AG04449 (cell line): ENCODE measurements at places on chromosomes 12 and 14.

GRCh38 chr12:118344829-118345228, 27.9 kb downstream of the TAOK3 start:
- DNase-seq: no peak

GRCh38 chr14:62123961-62124360, 361.7 kb downstream of the SNAPC1 start:
- DNase-seq: no peak

- no peak for DNase-seq
Observed at GRCh38 chr14:38329246-38329645, 73.4 kb upstream of the CLEC14A start.

DNA sequence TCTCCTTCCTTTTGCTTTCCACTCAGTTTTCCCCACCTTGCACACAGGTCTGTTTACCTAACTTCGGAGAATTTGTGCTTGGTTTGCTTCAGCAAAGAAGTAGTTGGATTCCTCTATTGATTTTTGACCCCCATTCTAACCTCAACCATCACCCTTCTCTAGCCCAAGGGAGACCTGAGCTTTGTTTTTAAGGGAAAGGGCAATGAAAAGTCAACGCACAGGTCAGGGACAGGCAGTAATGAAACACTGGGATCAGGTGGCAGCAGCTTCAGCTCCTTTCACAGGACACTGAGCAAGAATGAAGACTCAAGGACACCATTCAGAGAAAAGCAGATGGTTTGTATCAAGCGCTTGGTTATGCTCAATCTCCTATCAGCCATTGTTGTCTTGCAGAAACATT, 46.9 kb upstream of the KRR1 start:
- no peak for DNase-seq

DNA sequence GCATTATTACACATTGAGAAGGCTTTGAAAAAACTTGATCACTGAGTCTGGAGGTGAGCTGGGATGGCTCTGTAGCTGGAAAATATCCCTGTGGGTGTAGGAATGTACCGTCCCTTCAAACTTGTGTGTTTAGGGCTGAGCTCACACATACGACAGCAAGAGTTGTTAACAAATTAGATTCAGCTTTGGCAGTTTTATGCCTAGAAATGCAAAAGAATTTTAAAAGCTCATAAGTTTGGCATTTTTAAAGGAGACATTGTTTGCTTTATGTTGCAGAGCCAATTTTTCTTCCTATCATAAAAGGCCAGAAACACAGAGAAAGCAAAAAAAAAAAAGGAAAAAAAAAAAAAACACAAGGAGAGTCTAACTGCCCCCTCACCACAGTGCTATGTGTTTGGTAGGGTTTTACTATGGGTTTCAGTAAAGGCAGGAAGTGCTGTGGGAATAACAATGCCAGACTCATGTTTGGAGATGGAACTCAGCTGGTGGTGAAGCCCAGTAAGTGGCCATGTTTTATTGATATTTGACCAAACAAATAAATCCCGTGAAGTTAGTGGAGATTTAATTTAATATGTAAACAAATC, 78.4 kb downstream of the DAD1 start:
- DNase-seq: peak; percentile 79

GRCh38 chr14:104865631-104866441, 768 bp downstream of the CEP170B start:
- DNase-seq: peak; percentile 3

- DNase-seq: peak; percentile 5
Observed at GRCh38 chr12:5310151-5310550, 121.8 kb upstream of the NTF3 start.

DNA sequence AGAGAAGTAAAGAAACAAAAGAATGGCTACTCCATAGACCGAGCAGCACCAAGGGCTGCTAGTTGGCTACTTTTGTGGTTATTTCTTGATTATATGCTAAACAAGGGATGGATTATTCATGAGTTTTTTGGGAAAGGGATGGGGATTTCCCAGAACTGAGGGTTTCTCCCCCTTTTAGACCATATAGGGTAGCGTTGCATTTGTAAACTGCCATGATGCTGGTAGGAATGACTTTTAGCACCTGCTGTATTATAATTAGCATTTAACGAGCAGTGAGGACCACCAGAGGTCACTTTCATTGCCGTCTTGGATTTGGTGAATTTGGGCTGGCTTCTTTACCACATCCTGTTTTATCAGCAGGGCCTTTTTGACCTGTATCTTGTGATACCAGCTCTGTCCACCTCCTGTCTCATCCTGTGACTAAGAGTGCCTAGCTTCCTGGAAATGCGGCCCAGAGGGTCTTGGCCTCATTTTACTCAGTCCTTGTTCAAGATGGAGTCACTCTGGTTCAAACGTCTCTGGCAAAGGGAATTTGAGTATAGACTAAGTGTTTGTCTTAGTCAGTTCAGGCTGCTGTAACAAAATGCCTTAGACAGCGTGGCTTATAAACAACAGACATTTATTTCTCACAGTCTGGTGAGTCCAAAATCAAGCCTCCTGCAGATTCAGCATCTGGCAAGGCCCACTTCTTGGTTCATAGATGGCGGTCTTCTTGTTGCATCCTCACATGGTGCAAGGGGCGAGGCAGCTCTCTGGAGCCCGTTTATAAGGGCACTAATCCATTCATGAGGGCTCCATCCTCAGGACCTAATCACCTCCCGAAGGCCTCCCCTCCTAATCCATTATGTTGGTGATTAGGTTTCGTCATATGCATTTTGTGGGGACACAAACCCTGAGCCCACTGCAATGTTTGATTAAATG, 348.3 kb upstream of the SFSWAP start:
- DNase-seq: no peak

GRCh38 chr12:10251669-10252068, 39.0 kb downstream of the GABARAPL1 start:
- DNase-seq: no peak

DNA sequence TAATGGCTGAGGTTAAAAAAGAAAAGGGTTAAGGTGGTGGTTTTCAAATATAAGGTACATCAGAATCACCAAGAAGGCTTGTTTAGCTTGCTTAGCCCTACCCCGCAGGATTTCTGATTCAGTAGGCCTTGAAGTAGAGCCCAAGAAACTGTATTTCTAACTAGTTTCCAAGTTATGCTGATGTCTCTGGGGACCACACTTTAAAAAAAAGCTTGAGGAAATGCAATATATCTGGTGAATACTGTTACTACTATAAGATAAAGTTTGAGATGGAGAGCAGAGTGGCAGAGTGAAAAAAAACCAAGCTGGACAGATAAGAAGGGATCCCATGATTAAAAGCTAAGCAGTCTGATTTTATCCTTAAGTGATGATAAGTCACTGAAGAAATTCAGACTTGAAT, 18.3 kb upstream of the GXYLT1 start:
- no peak for DNase-seq

GRCh38 chr14:100979780-100980179, 76.3 kb upstream of the RTL1 start:
- peak; percentile 59 for DNase-seq

DNA sequence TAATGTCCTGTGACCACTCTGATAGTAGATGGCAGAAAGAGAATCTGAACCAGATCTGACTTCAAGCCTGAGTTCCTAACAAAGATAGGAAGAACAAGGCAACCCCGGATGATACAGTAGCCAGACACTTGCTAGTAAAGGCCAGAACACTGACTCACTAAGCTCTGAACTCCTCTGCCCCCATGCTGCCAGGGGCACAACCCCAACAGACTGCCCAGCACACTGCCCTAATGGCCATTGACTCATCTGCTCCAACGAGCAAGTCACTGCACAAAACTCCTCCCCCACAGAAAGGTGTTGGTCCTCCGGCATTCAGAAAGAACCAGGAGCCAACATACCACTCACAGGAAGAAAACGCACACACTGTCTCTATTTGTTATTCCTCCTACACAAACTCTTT, 179.6 kb upstream of the NUDT4 start:
- no peak for DNase-seq

DNA sequence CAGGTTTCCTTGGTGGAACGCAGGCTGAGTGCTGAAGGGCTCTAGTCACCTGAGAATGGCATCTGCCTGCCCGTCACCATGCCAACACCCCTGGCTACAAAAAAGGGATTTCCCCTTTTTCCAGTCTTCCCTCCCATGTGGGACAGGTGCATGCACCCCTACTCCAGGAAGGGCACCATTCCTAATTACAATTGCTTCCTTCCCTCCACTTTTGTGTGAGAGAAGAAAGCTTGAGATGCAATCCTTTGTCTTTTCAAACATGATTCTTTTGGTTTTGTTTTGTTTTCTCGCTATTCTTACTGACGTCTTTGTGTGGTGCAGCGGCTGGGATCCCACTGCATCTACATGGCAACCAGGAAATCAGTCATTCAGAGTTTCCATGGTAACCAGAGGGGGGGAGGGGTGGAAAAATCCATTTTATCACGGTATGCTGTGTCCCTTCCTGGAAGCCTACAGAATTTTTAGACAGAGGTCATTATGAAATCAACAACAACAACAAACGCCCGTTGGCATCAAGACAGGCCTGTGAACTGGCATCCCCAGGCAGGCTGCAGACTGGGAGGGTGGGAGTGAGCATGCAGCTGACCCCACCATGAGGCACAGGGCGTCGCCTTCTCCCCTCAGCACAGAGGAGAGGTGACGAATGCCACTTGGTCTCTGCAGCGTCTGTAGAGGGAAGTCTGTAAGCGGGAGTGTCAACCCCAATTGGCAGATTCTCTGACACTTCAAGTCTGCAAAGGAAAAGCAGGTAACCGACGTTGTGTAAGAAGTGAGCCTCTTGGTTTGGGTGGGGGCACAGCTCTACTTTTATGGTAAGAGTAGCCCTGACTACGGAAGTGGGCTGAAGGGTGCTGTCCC, 13.6 kb upstream of the GNG2 start:
- DNase-seq: no peak

GRCh38 chr14:99136401-99136800, 135.6 kb downstream of the BCL11B start:
- no peak for DNase-seq

GRCh38 chr12:130818272-130818634, 20.8 kb downstream of the STX2 start:
- no peak for DNase-seq

DNA sequence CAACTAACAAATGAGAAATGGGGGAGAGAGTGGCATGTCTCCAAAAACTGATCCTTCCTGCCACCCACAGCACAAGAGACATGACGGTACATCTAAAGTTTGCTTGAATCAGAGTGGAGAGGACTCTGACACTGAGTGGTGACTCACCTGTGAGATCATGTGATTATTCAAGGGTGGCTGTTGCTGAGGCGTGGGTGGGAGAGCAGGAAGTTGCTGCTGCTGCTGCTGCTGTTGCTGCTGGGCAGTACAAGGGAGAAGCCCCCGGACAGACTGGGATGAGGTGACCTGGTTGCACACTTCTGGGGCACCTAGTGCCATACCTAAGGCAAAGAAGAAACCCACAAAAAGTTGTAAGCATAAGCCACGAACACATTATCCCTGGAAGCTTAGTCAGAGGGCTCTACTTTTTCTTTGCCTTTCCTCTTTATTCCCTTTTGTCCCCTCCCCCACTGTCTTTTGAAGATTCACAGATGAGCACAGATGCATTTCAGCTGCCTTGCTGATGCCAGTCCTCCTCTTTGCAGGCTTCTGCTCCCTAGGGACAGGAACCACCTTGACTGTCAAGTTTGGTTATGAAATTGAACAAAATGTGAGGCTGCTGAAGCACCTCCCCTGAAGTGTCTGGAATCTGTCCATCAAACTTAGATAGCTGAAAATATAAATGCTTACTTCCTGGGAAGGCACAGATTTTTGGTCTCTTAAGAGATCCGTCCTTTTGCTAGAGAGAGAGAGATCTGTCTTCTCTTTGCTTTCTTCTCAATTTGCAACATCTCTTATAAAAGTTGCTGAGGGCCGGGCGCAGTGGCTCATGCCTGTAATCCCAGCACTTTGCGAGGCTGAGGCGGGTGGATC, 29.4 kb upstream of the STAC3 start:
- DNase-seq: peak; percentile 79

- DNase-seq: no peak
Observed at GRCh38 chr14:24817212-24818057, 183.4 kb upstream of the GZMB start.

DNA sequence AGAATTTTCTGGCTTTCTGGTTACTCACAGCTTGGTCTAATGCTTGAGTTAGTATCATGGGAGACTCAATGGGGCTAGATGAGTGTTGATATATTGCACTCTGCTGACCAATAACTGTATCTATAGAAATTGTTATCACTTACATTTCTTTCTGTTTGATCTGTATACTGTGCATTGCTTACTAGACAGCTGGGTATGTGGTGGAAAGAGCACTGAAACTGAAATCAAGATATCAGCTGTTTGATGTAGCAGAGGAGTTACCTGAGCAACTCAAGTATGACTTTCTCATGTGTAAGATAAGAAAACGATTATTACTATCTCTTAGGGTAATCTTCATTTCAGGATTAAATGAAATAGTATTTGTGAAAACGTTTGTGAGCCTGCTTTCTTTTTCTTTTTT, 183.0 kb downstream of the SLC15A5 start:
- no peak for DNase-seq

- no peak for DNase-seq
Observed at GRCh38 chr12:64800640-64801039, 23.8 kb upstream of the TBC1D30 start.

DNA sequence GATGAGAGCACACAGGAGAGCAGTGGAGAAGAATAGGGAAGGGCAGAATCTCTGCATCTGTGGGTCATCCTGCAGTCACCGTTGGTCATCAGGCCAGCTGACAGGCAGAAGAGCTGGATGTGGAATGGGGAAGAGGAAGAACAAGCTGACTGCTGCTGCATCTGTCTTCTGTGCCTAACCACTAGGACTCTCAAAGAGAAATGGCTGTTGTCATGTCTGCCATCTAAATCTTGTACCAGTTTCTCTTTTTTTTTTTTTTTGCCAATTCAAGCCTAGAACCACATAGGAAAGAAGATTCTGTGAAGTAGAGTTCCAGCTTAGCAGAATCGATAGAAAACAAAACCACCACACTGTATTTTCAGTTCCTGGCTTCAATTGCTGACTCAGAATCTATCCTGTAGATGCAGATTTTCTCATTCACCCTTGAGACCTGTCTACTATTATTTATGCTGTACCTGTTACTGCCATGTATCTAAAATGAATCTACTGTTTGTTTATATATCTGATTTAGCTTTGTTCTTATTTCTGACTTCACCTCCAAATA, 421.9 kb upstream of the PRICKLE1 start:
- DNase-seq: no peak

DNA sequence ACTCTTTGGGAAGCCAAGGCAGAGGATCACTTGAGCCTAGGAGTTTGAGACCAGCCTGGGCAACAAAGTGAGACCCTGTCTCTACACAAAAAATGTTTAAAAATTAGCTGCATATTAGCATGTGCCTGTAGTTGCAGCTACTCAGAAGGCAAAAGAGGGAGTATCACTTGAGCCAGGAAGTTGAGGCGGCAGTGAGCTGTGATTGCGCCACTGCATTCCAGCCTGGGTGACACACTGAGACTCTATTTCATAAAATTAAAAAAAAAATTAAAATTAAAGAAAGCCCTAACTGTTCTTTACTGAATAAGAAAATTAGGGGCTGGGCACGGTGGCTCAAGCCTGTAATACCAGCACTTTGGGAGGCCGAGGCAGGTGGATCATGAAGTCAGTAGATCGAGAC, 27.0 kb downstream of the SENP1 start:
- DNase-seq: no peak

- no peak for DNase-seq
Observed at GRCh38 chr14:74309125-74310022, 6.6 kb upstream of the ABCD4 start.

- no peak for DNase-seq
Observed at GRCh38 chr14:20707622-20708021, 19.1 kb downstream of the ANG start.

GRCh38 chr12:5140190-5140589, 96.5 kb downstream of the KCNA5 start:
- no peak for DNase-seq

- DNase-seq: no peak
Observed at GRCh38 chr14:61234215-61234916, 46.8 kb downstream of the TMEM30B start.

- no peak for DNase-seq
Observed at GRCh38 chr12:114193474-114193873, 212.5 kb downstream of the TBX5 start.
